Endothelial cell (in vitro differentiated cells): ENCODE measurements at places on chromosomes 1 and 21.

- no peak for DNase-seq
These were observed 42.1 kb downstream of the PARP1 start for GRCh38 chr1:226365831-226366231.

- no peak for DNase-seq
These were observed 8.6 kb upstream of the IFNAR1 start for GRCh38 chr21:33315946-33316710.

GRCh38 chr1:106603616-106604015, 452.9 kb upstream of the PRMT6 start:
- no peak for DNase-seq

GRCh38 chr1:221756830-221757551, 15.1 kb upstream of the DUSP10 start:
- DNase-seq = no peak
